T-helper 1 cell (primary cell): ENCODE measurements at places on chromosomes 12 and 14.
A peak's percentile ranks its signal among the peaks of the same experiment; 100 is the strongest.

- no peak for DNase-seq
Measured at GRCh38 chr14:29799464-29800095, 128.1 kb downstream of the PRKD1 start.

DNA sequence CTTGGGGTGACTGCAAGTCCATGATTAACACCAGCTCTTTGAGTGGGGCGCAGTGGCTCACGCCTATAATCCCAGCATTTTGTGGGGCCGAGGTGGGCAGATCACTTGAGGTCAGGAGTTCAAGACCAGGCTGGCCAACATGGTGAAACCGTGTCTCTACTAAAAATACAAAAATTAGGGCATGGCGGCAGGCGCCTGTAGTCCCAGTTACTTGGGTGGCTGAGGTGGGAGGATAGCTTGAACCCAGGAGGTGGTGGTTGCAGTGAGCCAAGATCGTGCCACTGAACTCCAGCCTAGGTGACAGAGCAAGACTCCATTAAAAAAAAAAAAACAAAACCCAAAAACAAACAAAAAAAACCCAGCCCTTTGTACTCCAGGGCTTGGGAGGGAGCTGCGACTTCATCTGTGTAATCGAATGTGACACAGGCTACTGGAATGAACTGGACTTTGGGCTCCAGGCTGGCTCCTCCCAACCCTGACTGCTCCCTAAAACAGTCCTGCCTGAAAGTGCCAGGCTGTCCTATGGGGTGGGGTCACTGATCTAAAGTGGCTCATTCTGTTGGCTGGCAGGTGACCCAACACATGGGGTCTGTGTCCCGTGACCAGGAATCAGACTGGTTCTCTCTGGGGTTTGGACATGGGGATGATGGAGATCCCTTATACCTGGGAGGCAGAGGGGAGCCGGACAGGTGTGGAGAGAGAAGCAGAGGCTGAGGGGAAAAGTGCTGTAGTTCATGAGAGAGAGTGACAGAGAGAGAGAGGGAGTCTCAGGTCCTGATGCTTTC lies 9.3 kb upstream of the C12orf43 start:
- DNase-seq = no peak

DNA sequence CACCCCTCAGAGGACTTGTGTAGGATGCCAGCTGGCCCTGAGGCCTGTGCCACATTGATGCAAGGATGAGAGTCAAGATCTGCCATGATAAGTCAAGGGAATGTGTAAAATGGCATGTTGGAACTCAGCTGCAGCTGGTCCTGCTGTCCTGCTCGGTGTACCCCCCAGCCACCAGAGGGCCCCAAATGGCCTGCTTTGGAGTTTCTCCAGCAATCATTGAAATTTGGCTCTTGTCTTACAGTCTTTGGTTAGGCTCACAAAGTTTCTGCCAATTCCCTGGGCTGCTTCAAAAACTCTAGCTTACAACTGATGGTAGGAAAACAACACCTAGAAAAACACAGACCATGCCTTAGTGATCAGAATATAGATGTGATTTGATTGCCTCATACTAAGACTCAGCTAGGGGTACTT lies 76.8 kb downstream of the HSD17B6 start:
- DNase-seq = peak; percentile 3

DNA sequence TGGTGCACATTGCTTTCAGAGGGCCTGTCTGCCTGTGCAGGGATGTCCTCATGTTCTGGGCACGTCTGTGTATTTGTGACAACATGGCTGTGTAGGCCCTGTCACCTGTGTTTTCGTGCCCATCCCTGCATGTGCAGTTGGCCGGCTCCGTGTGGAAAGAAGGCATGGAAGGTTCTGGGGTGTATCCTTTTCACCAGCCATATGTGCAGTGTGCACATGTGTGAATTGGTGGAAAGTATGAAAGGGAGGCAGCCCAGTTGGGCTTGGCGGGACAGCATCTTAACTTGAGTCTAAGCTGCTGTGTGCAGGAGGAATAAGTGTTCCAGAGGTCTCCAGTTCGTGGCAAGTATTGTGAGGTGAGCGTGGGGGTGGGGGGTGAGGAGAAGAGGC lies 669 bp downstream of the TSPAN11 start:
- no peak for DNase-seq

GRCh38 chr14:28264306-28264705 lies 502.3 kb upstream of the FOXG1 start:
- DNase-seq = no peak

GRCh38 chr14:67951529-67952135 lies 132.1 kb downstream of the RAD51B start:
- no peak for DNase-seq

- no peak for DNase-seq
Measured at GRCh38 chr14:68140076-68140741, 320.6 kb downstream of the RAD51B start.

GRCh38 chr12:10634427-10634826 lies 21.0 kb upstream of the MAGOHB start:
- no peak for DNase-seq

DNA sequence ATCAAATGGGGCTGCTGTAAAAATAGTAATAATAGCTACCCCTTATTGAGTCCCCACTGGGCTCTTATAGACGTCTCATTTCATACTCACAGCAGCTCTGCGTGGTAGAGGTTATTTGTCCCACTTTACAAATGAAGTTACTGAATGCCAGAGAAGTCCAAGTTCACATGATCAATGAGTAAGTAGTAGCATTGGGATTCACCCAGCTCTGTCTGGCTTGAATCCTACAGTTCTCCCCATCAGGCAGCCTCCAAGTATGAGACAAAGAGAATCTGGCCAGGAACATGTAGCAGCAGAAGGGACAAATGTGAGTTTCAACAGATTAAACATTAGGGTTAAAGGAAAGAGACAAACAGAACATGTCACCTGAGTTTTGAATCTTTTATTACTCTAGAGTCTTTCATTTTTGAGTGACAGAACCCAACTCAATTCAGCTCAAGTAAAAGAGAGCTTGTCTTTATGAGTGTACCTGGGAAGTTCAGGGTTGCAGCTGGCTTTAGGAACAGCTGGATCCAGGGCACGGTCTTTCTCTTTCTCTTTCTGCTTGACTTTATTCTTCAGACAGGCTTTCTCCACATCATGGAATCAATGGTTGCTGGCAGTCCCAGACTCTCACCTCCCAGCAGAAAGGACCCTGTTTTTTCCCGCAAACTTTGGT lies 64.1 kb upstream of the JDP2 start:
- peak; percentile 32 for DNase-seq

- no peak for DNase-seq
Measured at GRCh38 chr14:36529062-36529461, 9.0 kb upstream of the NKX2-1 start.

DNA sequence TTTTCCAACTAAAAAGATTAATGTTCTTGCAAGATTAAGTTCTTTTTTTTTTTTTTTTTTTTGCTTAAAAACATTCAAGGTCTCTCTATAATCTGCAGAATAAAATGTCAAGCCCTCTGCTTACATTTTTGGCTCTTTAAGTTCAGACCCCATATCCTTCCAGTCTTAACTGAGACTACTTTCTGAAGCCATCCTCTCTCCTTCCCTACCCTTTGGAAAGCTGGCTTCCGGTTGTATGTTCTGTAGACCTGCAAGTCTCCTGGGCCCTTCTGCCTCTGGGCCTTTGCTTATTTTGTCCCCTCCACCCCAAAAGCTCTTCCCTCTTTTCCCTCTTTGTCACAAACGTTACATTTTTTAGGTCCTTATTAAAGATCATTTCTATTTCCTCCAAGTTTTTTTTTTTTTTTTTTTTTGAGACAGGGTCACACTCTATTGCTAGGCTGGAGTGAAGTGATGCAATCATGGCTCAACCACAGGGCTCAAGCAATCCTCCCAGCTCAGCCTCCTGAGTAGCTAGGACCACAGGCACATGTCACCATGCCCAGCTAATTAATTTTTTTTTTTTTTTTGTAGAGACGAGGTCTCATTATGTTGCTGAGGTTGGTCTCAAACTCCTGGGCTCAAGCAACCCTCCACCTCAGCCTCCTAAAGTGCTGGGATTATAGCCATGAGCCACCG lies 46.5 kb downstream of the PTPRB start:
- DNase-seq = no peak

DNA sequence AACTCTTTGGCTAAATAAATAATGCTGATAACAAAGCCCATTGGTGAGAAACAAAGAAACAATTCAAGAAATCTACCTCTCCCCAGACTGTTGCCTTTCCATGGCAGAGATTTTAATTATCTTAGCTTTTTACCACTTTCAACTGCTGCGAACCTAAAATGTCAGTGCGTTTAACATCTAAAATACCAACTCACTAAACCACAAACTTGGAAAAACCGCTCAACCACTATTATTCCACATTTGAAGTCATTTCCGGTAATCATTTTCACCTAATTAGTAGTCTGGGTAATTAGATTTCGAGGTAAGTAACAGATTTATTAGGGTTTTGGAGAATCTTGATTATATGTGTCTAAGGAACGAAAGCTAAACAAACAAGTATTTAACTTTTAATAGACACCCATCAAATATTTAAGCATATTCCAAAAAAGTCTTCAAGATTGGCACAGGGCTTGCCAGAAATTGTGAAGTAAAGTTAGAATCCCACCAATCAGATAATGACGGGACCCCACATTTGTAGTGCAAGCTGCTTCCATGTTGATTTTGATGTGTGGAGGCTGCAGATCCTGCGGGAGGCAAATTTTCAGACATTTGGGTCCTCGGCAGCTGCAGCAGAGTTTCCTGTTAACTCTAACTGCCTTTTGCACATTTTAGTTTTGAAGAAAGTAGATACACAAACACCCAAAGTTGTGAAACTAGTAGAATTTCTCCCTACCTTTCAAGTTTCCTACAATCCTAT lies 4.1 kb downstream of the OTX2 start:
- no peak for DNase-seq

DNA sequence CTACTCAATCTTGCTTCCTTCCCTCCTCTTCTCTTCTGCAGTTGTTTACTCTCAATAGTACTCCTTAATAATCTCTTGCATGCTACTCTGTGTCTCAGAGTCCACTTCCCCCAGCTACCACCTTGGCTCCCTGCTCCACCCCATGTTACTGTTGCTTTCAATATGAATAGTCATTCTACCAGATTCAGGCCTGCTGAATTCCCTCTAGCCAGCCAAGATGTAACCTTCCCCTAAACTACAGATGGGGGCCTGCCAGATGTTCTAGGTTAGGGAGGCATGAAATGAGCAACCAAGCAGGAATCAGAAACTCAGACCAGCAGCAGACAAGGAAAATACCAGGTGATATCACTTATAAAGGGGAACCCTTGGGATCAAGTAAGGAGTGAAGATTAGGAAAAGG lies 392.1 kb upstream of the DDHD1 start:
- DNase-seq = no peak

DNA sequence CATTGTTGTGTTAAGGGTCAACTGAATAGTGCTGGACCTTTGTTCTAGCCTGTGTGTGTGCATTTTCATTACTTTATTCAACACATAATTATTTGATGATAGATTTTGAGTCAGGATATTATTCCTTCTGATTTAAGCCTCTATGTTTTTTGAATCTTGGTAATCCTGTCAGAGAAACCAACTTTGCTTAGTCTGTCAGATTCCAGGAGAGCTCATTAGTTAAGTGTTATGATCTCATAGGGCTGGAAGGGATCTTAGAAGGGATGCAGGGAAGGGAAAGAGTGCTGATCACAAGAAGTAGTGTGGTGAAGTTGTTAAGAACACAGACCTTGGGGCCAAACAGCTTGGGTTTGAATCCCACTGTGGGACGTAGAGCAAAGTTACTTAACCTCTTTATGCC lies 52.9 kb downstream of the SCN8A start:
- no peak for DNase-seq

- DNase-seq = no peak
Measured at GRCh38 chr14:105165761-105166485, 2.7 kb downstream of the JAG2 start.

DNA sequence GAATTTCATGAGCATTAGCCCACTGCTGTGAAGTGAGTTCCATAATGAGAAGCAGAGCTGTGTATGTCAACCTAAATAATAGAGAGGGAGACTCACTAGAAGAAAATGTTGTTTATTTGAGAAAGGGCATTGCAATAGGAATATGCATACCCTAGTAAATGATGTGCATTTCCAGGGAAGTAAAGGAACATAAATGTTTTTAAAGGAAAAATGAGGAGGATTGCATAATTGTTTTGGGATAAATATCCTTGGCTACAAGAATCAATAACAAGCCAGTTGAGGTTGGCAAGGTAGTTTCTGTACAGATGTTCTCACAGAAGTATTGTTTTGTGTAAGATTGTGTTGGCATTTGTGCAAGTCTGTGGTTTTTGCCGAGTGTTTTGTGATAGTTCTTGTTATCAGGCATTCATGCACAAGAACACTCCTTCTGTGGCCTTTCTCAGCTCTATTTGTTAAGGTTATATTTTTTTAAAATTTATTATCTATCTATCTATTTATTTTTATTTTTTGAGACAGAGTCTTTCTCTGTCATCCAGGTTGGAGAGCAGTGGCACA lies 47.1 kb downstream of the EMP1 start:
- DNase-seq = no peak

DNA sequence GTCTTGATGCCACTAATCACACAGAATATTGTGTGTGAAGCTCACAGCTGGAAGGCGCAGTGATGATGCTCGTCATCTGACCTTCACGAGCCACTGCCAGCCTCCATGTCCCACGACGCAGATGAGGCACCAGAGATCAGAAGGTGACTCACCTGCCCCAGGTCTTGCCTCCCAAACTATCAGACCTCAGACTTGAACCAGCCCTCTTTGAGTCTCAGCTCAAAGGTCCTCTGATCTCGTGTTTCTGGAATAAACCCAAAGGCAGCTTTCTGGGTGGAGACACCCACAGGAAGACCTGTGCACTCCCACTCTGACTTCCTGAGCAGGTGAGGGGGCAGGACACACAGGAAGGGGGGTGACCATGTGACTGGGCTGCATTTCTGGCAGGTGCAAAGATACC lies 19.6 kb upstream of the CHGA start:
- DNase-seq = no peak

DNA sequence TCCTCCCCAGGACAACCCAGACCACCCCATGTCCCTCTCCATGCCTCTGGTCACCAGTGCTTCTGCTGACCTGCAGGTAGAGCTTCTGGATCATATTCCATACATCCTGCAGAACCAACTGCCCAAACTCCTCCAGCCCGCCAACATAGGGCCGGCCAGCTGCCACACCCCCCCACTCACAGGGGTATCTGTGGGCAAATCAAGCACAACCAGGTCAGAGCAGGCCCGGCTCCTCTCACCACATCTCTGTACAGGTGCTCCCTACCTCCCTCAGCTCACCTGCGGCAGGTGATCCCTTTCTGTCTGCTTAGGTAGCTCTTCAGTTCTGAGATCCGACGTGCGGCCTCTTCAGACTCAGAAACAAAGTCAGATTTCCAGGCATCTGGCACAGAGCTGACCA lies 29.0 kb downstream of the TEP1 start:
- DNase-seq = no peak
